ENCODE measurements at places on chromosomes 1 and 21.

DNA sequence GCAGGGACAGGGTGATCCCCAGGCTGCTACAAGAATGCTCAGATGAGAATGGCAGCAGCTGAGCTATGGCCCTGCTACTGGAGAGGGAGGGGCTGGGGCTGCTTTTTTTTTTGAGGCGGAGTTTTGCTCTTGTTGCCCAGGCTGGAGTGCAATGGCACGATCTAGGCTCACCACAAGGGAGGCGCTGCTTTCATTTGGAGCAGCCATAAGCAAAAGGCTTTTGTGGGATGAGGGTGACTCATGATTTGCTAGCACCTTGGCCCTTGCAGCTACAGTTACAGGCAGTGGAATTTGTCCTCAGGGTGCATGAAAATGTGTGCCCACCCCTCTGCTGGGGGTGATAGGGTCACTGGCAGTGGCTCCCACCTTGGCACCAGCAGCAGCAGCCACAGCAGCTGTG, 32.4 kb upstream of the CYP4A22 start:
- DNase-seq, result no peak

DNA sequence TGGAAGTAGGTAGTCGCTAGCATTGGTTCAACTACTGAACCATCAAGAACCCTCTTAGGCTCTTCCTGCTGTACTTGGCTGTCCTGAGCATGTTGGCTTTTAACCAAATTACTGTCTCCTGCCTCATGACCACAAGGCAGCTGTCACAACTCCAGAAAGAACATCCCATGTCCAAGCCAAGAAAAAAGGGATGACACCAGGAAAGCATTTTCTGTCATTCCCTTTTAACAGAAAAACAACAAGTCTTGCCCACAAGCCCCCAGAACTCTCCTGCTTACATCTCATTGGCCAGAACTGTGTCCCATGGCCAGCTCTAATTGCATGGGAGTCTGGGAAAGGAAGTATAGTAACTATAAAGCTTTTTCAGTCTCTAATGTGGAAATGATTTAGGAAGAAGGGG, 2.4 kb upstream of the RNU5D-1 start:
- no peak for DNase-seq

DNA sequence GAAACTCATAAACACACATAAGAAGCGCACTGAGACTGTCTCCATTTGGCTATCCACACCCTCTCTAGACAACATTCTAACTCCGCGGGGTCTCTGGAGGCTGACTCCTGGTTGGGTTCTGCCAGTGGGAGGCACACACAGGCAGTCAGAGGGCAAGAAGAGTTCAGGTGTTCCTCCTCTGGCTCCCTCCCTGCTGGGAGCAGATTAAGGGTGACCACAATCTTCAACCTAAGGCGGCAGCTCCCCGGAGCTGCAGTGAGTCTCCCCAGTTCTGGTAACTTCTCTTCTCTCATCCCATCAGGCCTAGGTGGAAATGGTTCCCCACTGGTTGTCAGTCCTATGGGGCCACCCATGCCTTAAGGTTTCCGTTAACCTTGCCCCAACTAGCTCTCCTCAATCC, 7.4 kb upstream of the TENT5C start:
- no peak for DNase-seq

DNA sequence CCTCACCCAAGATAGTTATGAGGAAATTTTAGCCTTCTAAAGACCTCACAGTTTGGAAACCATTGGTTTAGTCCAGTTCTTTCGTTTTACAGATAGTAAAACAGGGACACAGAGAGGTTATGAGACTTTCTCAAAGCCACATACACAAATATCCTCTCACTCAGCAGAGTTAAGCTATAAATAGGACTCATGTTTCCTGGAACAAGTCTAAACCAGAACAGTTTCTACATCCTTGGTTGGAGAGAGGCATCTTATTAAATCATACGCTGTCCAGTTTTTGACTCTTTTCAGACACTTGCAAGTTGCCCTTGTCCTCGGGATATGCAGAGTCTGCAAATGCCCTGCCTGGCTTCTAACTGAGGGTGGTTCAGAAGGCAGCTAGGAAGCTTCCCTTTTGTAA, 462.1 kb upstream of the DEPDC1 start:
- no peak for DNase-seq

GRCh38 chr21:36087362-36088138, 17.7 kb downstream of the CBR1 start:
- DNase-seq, result no peak

DNA sequence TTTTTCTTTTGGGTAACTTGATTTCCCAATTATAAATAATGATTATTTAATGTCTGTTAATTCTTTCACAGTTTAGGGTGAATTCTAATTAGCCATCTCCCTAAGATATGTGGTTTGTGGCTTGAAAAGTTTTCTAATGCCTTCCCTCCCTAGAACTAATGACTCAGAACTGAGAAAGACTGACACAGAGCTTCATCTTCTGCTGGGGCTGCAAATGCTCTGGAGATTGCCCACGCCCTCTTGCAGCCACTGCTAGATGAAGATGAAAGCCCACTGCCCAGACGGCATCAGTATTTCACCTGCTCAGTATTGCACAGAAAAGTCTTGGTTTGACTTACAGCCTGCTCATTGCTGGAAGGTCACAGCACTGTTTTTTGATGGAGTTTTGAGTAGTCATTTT, 101.5 kb downstream of the ST6GALNAC3 start:
- no peak for DNase-seq
